ENCODE measurements at places on chromosomes 11 and 22.
A peak's percentile ranks its signal among the peaks of the same experiment; 100 is the strongest.

DNA sequence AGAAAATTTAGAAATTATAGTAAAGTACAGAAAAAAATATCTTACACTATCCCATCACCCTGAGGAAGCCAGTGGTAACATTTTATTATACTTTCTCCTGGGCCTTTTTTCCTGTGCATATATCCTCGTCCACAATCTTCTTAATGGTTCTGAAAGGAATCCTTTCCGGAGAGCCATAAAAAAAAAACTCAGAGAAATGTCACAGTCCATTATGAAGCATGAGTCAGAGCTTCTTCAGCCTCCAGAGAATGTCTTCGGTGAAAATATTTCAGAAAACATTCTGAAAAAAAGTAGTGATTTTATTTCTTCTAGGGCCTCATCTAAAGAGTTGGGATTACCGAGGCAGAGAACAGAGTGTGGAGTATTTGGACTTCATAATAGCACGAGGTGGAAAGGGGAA lies 163.4 kb downstream of the INSC start:
- no peak for DNase-seq

- no peak for DNase-seq
These were observed 49.7 kb upstream of the MYEOV start for GRCh38 chr11:69244266-69244665.

GRCh38 chr22:47124961-47125360 lies 362.5 kb downstream of the TBC1D22A start:
- DNase-seq, result no peak

- no peak for DNase-seq
These were observed 508.1 kb downstream of the TBC1D22A start for GRCh38 chr22:47270463-47271135.

GRCh38 chr11:4044976-4045646 lies 49.5 kb upstream of the RRM1 start:
- DNase-seq, result no peak

DNA sequence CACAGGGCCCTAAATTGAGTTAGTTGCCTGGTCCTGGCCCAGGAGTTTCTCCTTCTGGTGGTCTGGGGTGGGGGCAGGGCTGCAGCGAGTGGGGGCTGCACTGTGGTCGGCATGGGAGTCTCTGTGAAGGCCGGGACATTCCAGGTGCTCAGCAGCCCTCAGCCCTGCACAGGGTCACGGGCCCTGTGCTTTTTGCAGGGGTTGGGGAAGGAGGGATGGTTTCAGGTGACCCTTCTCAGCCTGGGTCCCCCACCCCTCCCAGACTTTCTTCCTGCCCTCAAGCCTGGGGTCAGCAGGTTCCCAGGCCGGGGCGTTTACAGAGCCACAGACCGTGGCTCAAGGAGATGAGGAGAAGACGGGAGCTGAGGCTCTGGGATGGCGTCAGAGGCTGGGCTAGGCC lies 7.8 kb downstream of the EMID1 start:
- DNase-seq, result no peak

- DNase-seq, result no peak
These were observed 175.4 kb upstream of the SYT13 start for GRCh38 chr11:45461514-45461913.

DNA sequence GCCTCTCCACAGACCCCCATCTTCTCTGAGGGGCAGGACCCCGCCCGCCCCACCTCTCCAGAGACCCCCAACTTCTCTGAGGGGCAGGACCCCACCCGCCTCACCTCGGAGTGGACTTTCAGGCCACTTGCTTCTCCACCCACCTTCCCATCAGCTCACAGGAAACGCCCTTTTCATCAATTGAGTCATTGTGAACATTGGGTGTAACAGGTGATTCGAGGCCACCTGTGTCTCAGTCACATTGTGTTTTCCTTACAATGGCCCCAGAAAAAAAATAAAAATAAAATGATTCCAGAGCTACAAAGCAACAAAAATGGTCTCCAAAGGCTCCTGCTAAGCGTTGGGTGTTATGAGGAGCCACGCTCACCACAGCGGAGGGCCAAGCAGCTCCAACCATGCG lies 36.0 kb downstream of the BRD1 start:
- no peak for DNase-seq

GRCh38 chr11:134372961-134373360 lies 39.1 kb downstream of the B3GAT1 start:
- no peak for DNase-seq

GRCh38 chr11:16727806-16728205 lies 10.6 kb upstream of the C11orf58 start:
- DNase-seq, result no peak

DNA sequence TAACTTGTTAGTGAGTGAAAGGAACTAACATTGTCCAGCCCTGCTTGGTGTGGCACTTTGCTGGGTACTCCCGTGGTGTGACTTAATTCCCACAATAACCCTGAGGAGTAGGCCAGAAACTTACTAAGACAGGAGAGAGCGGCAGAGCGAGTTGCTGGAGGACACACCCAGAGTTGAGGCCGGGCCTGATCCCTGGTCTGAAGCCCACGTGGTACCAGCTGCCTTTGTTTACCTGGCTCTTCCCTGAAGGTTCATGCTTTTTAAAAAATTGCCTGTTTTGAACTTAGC lies 594 bp downstream of the MPST start:
- DNase-seq, result no peak

- peak; percentile 76 for DNase-seq
These were observed 875 bp upstream of the STT3A start for GRCh38 chr11:125591649-125592304.

GRCh38 chr11:61630089-61630488 lies 49.2 kb upstream of the SYT7 start:
- DNase-seq, result no peak

- no peak for DNase-seq
These were observed 720 bp upstream of the MED17 start for GRCh38 chr11:93783362-93783761.

DNA sequence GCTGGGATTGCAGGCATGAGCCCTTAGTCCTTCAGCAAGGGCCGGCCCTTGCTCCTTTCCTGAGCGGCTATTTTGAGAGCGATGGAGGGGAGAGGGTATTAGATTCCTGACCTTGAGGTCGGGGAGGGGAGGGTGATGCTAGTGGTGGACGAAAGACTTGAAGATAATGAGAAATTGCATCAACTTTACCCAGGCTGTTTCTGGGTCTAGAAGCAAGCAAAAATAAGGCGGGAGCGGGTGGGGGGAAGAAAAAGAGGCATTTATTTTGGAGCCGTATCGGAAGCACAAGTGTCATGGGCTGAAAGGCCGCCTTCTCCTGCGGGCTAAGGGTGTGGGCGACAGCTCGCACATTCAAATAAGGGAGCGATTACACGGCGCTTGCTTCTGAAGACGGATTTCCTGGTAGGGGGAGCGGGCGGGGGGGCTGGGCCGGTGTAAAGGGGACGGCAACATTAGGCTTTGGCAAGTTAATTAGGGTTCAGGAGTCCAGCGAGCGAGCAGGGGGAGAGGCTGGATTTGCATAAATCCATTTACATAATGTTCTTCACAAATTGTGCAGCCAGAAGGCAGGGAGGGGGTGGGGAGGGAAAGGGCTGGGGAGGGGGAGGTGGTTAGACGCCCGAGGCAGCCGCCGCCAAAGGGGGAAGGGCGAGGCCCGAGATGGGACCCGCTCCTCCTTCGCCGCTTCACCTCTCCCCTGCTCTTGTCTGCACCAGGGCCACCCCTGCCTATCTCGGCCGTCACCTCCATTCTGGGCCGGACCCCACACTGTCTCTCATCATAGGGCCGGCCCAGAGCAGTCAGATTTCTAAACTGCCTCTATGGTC lies 245.9 kb downstream of the MIAT start:
- DNase-seq, result peak; percentile 34

DNA sequence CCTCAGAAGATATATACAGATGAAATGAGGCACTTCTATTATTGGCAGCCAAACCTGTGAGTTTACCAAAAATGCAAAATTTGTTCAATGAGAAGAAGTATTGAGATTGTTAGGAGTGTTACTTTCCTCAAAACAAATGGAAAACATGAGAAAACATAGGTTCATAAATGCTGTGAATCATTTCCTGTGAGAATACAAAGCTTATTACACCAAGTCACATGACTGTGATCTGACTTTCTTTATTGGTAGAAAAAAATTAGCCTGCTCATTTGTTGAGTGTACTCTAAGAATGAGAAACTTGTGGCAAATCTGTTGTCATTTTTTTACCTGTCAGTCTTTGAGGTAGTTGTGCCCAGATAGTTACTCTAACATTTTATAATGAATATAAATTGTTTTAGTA lies 215.1 kb downstream of the TMEM135 start:
- DNase-seq, result no peak

DNA sequence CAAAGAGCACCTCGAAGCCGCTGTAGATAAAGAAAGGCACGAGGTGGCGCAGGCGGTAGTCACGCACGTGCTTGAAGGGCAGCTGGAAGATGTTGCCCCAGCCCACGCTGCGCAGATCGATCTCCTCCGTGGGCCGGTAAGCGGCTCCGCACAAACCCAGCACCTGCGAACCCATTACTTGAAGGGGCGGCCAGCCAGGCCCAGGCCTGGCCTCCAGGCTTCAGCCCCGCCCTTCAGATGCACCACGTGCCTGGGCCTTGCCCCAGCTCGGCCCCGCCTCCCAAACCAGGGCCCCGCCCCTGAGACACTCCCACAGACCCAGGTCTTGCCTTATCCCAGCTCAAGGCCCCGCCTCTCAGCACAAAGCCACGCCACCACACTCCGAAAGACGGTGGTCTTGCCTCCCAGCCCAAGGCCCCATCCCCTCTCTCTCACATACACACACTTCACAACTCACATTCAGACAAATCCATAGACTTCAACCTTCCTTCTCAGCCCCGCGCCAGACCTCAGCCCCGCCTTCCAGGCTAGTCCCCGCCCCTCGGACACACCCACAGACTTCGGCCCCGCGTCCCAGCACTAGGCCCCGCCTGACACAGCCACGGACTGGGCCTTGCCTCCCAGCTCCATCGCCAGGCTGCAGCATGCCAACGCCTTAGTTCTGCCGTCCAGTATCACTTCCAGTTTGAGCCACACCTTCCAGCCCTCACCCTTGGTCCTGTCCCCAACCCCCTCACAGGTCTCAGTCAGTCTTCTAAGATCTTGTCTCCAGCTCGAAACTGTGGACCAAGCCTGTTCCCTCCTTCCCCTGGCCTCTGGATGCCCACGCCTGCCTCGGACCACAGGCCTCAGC lies 7.0 kb downstream of the UNC93B1 start:
- DNase-seq, result peak; percentile 73

Measured in activated T-cell treated with anti-CD3 and anti-CD28 coated beads, Interleukin-2, amount 50 U/mL, for 24 hours (primary cell).